Neural progenitor cell (in vitro differentiated cells): ENCODE measurements at places on chromosomes 6 and 20. TPM values are rescaled to one million over a fixed set of nuclear protein-coding genes. Genes with fewer than 3 reads are reported as not detected.

DNA sequence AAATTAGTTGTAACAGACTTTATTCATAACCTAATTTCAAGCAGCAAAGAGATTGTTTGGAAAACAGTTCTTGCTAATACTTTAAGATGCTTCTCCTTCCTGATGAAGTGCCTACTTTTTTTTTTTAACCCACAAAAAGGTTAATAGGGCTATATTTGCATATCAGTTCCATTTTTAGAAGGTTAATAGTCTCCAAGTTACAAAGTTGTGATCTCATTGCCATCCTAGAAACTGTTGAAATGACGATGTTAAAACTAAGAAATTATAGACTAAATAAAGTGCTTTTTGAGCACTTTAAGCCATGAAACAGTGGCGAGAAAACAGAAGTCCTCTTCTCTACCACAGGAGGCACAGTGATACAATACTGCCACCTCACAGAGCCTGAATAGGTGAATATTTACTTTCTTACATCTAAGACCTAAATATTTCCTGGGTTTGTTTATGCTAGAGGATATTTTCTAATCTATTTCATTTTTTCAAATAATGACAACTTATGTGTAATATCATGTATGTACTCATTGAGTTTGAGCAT lies 5.3 kb downstream of the RNF144B start:
- no peak for DNase-seq

BTNL2 gene
- total RNA-seq, result not detected in 2 replicates

GRCh38 chr20:41124451-41125094 lies 12.8 kb upstream of the PLCG1 start:
- no peak for DNase-seq

- peak; percentile 56 for DNase-seq
Observed at GRCh38 chr6:124962639-124963415, 590 bp downstream of the RNF217 start.

DNA sequence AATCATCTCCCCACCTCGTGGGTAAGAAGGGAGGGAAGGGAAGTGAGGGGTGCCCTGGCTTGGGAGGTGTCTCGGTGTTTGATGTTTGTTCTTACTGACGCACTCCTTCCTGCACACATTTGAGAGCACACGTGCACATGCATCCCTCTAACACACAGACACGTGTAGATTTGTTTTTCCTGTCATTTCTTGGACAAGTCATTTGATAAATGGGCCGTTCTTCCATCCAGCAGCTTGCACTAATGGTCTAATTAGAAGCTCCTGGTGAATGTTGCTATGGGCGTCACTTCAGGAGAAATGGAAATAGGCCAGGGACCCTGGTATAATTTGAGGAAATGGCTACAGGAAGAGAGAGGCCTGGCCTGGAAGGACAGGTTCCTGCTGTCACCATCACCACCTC lies 352.5 kb downstream of the CDH4 start:
- no peak for DNase-seq

GRCh38 chr6:106997392-106998158 lies 23.0 kb upstream of the CD24 start:
- peak; percentile 81 for DNase-seq

DNA sequence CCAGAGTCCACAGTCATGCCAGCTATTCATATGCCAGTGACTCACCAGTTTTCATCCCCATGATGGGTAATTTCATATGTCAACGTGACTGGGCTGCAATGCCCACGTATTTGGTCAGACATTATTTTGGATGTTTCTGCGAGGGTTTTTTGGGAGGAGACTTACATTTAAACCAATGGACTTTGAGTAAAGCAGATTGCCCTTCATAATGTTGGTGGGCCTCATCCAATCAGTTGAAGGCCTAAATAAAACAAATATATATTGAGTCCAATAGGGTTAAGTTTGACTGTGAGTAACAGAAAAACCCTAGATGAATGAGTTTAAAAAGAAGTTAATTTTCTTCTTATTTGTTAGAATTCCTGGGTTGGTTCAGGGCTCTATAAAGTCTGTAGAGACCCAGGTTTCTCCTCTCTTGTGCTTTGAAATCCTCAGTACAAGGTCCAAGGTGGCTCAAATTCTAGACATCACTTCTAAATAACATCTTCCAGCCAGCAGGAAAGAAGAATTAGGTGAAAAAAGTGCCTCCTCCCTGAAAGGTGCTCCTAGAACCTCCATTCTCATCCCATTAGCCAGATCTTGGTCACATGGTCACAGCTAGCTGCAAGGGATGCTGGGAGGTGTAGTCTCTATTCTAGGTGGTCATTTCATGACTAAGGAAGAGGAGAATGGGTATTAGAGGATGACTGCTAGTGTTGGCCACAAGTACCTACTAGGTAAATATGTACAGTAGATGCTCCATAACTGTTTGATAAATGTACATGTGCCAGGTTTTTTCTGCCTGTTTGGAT lies 16.7 kb upstream of the NEDD9 start:
- DNase-seq, result no peak

GRCh38 chr6:82080767-82081166 lies 166.8 kb downstream of the IBTK start:
- DNase-seq, result no peak

TMEM244 gene
- total RNA-seq, result not detected in 2 replicates

SLCO4A1 gene
- 0.88 and 3.1 TPM in 2 replicates for total RNA-seq

SLPI gene
- not detected in 2 replicates for total RNA-seq

BPI gene
- not detected in 2 replicates for total RNA-seq

CGAS gene
- 0.62 and 0.90 TPM in 2 replicates for total RNA-seq

GRCh38 chr20:10609276-10609675 lies 64.5 kb downstream of the JAG1 start:
- no peak for DNase-seq

TRAPPC3L gene
- not detected in 2 replicates for total RNA-seq

TTBK1 gene
- total RNA-seq, result 1.7 and 3.2 TPM in 2 replicates

- peak; percentile 5 for DNase-seq
Observed at GRCh38 chr20:52937591-52938100, 34.5 kb upstream of the TSHZ2 start.

OPN5 gene
- total RNA-seq, result not detected in 2 replicates

GRCh38 chr6:73985891-73986290 lies 289.9 kb downstream of the CD109 start:
- peak; percentile 39 for DNase-seq

- no peak for DNase-seq
Observed at GRCh38 chr6:159254186-159254585, 85.0 kb downstream of the FNDC1 start.

DNA sequence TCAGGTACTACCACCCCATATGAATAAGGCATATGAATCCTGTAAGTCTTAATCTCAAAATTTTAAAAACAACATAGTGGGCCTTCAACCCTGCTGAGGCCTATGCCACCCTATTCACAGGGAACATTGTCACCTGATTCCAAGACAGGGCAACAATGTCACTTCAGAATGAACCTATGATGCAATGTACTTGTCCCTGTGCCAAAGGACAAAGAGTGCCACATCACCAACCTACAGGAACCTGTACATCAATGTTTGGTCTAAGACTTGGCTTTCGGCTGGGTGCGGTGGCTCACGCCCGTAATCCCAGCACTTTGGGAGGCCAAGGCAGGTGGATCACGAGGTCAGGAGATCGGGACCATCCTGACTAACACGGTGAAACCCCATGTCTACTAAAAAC lies 318.5 kb upstream of the JARID2 start:
- no peak for DNase-seq

SAMD10 gene
- total RNA-seq, result 0.19 and 4.9 TPM in 2 replicates

DNA sequence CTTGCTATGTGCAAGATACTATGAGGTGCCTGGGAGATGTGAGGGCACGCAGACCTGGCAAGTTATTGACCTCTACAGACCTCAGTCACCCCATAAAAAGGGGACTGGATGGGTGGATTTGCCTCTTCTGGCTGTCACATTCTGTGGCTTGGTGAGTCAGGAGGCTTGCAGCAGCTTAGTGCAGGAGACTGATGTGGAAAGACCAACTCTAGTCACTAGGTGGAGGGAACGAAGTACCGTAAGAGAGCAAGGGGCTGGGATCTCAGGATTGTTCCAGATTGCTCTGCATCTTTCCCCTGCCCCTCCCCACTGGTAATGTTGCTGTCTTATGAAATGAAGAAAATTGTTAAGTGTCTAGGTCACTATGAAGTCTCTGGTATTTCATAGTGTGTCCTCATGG lies 3.3 kb downstream of the MAPRE1 start:
- peak; percentile 16 for DNase-seq

DNA sequence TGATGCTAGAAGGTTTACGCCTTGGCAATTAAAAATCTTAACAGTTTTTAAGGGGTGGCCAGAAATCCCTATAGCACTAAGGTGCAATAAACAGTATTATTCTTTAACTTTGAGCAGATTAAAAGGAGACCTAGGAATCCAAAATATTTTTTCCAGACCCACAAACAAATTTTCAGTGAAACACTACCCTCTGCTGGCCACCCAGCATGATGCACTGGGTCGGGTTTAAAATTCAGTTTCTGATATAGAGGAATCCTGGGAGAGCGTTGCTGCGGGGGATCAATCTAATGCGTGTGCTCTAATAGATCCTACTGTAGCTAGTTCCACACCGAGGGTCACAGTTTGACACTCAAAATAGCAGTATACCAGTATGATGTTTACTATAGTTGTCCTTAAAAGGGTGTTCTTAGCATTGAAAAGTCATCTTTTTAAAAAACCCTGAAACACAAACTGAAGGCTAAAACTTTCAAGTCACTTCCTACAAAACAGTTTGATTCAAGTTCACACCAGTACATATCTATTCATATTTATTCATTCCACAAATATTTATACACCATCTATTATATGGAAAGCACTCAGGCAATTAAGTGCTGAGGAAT lies 10.2 kb downstream of the UBE3D start:
- DNase-seq, result peak; percentile 73

RAD21L1 gene
- total RNA-seq, result not detected in 2 replicates

SLC22A2 gene
- not detected in 2 replicates for total RNA-seq

NMBR gene
- 0.09 TPM in 1 of 2 replicates, not detected in the other for total RNA-seq

DNA sequence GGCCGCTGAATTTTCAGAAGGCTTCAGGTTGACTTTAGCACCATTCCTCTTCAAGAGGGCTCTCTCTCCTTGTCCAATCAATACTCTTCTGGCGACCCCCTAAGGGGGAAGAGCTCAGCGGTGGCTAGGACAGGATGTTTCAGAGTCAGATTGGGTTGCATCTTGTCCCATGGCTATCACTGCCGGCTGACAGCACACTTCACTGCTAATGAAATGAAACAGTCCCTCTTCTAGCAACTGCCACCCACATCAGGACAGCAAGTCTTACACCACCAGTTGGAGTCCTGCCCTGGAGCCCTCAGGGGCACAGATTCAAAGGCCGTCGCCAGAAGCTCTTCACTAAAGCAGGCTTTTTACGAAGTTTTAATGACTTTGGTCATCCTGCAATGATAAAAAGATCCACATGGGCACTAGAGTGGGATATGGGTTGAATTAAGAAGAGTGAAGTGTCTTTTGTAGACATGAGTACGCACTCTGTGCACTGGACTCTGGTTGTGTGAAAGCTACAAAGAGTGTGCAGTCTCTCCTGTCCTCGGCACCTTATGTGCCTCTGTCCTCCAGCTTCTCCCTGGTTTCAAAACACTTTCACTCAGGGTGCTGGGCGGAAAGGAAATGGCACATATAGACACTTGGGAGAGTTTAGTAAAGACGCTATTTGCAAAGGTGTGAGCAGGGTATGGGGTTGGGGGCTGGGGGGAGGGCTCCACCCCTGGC lies 66.1 kb upstream of the SLC22A16 start:
- DNase-seq, result no peak

DNA sequence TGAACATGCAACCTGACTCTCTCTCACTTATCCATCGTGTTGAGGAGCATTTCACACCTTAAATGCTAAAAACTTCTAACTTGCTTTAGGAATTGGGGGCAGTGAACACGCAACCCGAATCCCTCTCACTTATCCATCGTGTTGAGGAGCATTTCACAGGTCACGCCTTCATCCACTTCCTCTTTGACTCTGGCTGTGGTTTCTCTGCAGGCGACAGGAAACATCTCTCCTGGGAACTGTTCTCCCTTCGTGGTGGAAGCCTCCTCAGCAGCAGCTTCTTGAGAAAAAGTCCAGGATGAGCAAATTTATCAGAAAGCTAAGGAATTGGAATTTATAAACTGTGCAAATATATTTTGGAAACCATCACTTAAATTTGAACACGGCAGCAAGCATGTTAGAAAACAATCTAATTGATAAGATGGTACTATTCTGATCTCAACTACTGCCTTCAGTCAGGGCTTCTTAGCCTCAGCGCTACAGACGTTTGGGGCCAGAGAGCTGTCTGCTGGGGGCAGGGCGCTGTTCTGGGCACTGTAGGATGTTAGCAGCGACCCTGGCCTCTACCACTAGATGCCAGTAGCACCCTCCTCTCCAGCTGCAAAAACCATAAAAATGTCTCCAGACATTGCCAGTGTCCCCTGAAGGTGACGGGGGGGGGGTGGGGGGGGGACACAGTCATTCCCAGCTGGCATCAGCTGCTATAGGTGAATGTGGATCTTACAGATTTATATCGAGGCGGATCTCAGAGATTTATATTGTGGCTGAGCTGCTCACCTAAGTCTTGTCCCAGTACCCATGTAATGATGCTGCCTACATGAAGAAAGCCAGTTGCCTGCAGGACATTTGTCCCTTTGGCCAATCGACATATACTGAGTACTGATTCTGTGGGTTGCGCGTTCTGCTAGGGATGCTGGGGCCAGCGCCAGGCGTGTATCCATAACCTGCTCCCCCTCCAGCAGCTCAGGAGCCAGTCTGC lies 26.2 kb downstream of the CTCFL start:
- peak; percentile 63 for DNase-seq
